Left cardiac atrium (tissue), 4 donors: ENCODE measurements at places on chromosomes 13 and 19. TPM values are rescaled to one million over a fixed set of nuclear protein-coding genes. Genes with fewer than 3 reads are reported as not detected.

The PAK4 gene
- 15.8 TPM for total RNA-seq

The ZNF723 gene
- total RNA-seq: not detected

The FUT1 gene
- 3.5 TPM for total RNA-seq

The C19orf38 gene
- total RNA-seq: 1.2 TPM

The TDRD3 gene
- total RNA-seq: 45.4 TPM

The LIN7B gene
- total RNA-seq: 11.4 TPM

The ZNF98 gene
- total RNA-seq: 4.9 TPM

The PNMA8C gene
- 0.09 TPM for total RNA-seq

The PALM gene
- 49.7 TPM for total RNA-seq

The SERP2 gene
- total RNA-seq: 14.6 TPM

The CAPS gene
- 6.9 TPM for total RNA-seq

GRCh38 chr19:28290963-28291657, 921.8 kb downstream of the UQCRFS1 start:
- DNase-seq: no peak

GRCh38 chr19:38494379-38494778, 60.9 kb downstream of the RYR1 start:
- DNase-seq: no peak

- DNase-seq: no peak
These were observed 23.5 kb downstream of the STARD13 start for GRCh38 chr13:33262062-33262487.

DNA sequence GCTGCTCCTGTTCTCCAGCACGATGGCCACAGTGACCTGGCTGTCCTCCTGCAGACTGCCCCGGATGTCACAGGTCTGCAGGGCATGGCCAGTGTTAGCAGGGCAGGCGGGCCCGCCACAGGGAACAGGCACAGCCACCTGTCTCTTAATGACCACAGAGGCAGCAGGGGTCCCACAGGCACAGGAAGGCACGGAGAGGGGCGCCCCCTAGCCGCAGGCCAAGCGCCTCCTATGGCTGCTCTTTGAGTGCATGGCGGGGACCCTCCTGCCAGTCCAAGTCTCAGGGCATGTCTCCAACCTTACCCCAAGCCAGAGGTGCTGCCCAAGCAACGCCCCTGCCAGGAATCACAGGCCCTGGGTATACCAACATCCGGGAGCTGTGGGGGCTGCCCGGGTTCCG, 14.1 kb downstream of the IZUMO4 start:
- no peak for DNase-seq

GRCh38 chr13:38819053-38819452, 132.2 kb downstream of the FREM2 start:
- DNase-seq: no peak

DNA sequence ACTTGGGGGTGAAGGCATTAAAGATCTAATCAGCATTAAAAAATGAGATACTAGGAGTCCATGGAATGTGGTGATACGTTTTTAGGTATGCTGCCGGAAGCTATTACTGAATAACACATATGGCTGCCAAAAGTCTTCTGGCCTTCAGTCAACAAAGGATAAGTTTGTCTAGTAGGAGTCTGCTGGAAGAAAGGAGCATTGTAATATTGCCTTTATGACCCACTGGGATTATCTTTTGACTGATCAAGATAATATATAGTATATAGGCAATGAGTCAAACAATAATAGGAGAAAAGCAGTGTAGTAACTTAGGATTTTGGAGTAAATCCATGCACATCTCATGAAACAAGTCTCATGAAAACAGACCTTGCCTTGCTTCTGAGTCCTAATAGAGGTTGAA, 295.4 kb downstream of the SLITRK6 start:
- no peak for DNase-seq

DNA sequence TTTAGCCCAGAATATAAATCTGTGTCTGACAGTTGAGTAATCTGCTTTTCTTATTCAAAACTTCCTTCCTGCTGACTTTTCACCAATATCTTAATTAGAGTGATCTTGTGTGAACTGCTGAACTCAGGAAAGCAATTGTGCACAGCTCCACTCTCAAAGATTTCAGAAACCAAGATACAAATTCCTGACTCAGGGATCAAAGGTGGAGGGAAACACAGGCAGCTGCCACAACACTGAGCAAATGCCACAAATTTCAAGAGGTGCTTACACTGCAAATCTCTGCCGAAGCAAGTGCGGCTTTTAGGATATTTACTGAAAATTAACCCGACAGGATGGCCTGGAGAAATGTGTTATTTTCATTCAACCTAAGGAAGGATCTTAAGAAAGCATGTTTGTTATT, 111.4 kb downstream of the STOML3 start:
- DNase-seq: no peak

- no peak for DNase-seq
These were observed 13.3 kb downstream of the CCL25 start for GRCh38 chr19:8065875-8066261.

DNA sequence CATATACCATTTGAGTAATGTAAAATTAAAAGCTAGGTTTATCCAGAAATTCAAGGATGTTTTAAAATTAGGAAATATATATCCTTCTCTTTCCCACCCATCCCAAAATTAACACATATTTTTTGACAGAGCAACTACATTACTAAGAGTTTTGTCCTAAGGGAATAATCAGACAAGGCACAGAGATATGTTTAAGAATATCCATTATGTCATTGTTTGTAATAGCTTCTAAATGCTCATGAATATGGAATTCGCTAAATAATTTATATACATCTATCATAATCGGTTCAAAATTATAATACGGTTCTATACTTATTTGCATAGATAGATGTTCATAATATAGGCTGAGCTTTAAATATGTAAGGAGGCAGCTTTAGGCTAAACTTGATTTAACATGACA, 9.8 kb downstream of the UBL3 start:
- no peak for DNase-seq

GRCh38 chr13:47661076-47661475, 340.0 kb downstream of the SUCLA2 start:
- no peak for DNase-seq

DNA sequence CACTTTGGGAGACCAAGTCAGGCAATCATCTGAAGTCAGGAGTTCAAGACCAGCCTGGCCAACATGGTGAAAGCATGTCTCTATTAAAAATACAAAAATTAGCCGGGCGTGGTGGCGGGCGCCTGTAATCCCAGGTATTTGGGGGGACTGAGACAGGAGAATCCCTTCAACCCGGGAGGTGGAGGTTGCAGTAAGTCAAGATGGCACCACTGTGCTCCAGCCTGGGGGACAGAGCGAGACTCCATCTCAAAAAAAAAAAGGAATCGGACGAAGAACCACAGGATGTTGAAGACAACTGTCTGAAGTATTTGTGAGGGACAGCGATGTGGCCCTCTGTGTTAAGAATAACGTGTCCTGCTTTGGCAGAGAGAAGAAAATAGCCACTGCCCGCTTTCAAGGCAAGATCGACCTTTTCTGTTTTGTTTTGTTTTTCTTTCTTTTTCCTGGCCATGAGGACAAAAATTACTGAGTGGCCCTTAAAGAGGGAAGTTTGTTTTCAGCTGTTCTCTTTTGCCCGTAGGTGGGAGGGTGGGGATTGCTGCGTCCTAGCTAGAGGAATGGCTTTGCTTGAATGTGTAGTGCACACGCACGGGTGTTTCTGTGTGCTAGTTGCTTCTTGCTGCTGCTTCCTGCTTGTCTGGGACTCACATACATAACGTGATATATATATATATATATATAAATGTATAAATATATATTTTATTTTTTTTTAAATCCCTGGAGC, 6.2 kb upstream of the PRKCG start:
- DNase-seq: no peak

GRCh38 chr19:30877661-30878113, 471.5 kb downstream of the TSHZ3 start:
- no peak for DNase-seq

- DNase-seq: no peak
These were observed 13.1 kb downstream of the MAST3 start for GRCh38 chr19:18110609-18111232.

DNA sequence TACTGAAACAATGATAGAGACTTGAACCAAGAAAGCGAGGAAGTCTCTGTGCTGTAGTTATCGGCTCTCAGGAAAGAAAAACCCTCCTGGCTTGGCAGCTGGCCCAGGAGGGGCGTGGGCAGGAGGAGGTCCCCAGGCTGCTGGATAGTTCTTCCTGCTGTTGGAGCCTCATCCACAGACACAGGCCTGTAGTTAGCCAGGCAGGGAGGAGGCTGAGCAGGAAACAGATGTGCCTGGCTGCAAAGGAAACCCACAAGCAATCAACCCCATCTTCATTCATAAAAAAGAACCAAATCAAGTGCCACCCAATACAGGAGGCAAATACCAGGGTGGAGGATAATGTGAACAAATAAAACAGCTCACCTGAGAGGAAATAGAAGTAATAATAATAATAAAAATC, 86.2 kb downstream of the IRS2 start:
- peak; percentile 83 for DNase-seq

DNA sequence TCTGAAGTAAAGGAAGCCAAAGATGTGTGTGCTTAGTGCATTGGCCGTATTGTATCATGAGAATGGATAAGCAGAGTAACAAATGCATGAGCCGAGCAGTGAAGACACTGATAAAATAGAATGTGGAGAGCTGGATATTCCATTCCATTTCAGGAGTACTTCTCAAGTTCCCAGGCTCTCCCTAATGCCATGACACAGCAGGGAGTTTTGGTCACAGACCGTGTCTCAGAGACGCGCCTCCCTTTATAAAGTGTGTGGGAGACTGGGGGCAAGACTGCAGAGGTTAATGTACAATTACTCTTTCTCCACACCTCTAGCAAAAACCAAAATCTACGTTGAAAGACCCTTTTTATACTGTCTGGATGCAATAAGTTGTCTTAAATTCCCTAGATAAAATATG, 575.6 kb downstream of the EFNB2 start:
- no peak for DNase-seq

GRCh38 chr13:52936806-52937205, 88.4 kb upstream of the PCDH8 start:
- no peak for DNase-seq

GRCh38 chr13:105663182-105663581, 872.3 kb downstream of the EFNB2 start:
- DNase-seq: no peak

DNA sequence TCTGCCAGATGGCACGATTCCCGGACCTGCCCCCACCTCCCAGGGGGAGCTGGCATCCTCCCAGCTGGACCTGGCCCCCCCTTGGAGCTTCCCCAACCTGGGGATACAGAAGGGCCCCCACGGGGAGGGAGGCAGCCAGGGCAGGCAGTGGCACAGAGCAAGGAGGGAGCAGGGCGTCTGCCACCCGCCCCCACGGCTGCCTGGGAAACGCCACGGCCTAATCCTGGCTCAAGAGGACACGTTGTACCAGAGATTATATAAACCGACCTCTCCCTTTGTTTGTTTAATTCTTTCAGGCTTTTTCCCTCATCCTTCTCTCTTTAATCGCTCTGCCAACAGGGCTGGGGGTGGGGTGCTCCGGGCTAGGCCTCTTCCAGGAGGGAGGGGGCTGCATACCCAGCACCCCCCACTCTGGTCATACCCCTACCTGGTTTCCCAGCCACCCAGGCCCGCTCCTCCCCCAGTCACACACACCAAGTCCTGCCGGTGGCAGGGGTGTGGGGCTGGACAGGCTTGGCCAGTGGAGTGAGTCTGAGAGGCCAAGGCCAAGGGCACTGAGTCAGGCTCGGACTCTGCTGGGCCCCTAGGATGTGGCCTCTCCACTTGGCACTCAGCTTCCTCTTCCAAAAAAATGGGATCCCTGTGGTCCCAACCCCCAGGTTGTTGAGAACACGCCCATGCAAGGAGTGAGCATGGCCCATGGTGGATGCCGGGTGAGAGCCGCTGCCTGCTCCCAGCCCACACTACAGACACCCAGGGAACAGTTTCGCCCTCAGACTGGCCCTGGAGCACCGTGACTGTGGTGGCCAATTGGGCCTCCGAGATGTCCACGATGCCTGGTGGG, 29.5 kb upstream of the NFIC start:
- DNase-seq: peak; percentile 92

DNA sequence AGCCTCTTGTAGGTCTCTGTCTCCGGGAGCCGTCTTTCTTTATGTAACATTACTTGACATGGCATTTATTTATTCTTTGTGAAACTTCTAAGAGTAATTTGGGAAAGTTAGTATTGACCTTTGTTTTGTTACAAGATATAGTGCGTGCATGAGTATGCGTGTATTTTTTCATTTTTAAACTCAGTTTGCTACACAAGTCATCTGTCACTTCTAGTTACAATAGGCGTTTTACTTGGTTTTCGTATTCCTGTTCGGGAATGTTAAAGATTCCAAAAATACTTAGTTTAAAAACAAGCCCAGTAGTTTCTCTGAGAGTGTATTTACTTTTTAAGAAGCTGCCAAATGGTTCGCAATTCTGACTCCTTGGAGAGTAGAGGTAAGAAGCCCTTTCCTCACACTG, 3.2 kb downstream of the PDS5B start:
- DNase-seq: no peak

- no peak for DNase-seq
These were observed 35.3 kb downstream of the EDNRB start for GRCh38 chr13:77883328-77883727.
